ENCODE measurements at places on chromosomes 12 and 14.
A peak's percentile ranks its signal among the peaks of the same experiment; 100 is the strongest.

- no peak for DNase-seq
These were observed 157.7 kb downstream of the TTC7B start for GRCh38 chr14:90658541-90658967.

- no peak for DNase-seq
These were observed 62.0 kb upstream of the LRTM2 start for GRCh38 chr12:1758376-1758775.

DNA sequence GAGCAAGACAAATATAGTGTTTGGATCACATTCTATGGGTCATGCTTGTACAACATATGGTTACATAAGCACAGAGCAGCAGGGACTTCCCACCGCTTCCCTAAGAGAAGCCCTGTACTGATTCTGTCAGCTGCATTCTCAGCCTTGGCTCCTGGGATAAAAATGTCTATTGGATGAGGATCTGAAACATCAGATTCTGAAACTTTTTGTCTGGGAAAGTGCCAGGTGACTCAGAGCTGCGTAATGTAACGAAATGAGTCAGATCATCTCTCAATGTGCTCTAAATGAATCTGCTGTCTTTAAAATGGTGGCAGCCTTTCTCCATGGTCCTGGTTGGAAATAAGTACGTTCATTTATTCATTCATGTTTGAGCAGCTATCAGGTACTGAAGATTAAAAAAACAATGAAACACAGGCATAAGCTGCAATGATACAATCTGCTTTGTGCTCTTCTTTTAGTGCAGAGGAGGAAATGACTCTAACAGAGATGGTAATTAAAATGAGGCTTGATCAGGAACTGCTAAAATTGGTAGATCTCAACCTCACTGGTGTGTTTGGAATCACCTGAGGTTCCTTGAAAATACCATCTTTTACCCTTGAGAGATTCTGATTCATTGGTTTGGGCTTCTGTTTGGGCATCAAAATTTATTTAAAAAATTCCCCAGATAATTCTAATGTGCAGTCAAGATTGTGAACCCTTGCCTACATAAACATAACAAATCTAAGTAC, 99.1 kb upstream of the NAP1L1 start:
- DNase-seq = no peak

DNA sequence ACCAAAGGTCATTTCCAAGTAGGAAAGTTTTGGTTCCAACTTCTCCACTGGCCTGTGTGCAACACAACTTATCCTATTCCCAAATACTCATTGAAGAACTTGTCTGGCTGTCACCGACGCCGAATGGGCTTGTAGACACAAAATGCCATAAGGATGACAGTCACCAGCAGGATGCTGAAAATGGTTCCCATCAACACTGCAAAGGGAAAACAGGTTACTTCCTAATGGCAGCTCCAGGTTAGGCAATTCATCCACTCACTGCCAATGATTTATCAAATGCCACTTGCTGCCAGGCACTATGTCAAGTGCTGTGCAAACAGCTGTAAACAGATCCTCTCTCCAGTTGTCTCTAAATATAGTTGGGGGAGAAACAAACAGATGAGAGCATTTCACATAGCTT, 6.1 kb downstream of the C12orf76 start:
- peak; percentile 60 for DNase-seq

GRCh38 chr14:70032447-70032846, 153.2 kb downstream of the SMOC1 start:
- DNase-seq = no peak

DNA sequence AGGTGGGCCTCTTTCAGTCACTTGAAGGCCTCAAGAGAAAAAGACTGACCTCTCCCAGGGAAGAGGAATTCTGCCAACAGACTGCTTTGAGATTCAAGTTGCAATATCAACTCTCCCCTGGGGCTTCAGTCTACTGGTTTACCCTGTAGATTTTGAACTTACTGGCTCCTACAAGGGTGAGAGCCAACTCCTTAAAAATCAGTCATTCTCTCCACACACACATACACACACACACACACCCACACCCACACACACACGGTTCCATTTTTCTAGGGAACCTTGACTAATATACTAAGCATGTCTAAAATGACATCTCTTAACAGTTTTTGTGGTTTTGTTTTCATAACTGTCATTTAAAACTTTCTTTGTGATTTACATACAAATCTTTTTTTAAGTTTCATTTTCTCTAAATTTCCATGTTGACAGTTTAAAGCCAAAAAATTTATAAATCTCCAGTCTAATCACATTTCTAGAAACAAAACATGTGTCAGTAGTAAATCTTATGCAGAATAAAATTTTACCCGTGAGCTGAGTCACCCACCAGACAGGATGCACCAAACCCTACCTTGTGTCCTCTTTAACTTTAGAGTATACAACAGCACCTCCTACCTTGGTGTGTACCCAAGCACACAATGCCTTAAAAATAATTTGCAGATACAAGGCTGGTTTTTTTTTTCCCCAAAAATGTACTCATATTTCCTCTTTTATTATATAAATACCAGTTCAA, 394.6 kb downstream of the AEBP2 start:
- DNase-seq = no peak

GRCh38 chr12:12715128-12715458, 2.1 kb upstream of the CDKN1B start:
- DNase-seq = no peak

DNA sequence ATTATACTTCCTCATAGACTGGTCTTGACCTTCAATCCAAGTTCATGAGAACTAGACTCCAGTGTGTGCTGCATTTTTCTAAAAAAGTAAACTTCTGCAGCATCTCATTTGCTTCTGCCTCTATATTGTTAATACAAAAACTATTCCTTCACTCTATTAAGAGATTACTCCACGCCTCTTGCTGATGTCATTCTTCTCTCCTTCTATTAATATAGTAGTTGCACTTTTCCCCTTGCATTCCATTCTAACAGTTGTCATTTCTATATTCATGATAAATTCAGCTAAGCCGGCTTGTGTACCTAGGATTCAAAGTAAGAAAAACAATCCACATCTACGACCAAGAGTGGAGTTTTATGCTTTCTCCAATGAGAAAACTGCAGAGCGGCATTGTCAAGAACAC, 480.4 kb upstream of the NOVA1 start:
- DNase-seq = no peak

GRCh38 chr12:126369487-126370463, 1304.5 kb downstream of the AACS start:
- DNase-seq = no peak

- DNase-seq = no peak
These were observed at the start of gene EDDM3A for GRCh38 chr14:20745571-20746358. TSS of gene EDDM3A (plus strand) at chr14:20745887. CDS start at chr14:20747581, 1,694 bp downstream.

DNA sequence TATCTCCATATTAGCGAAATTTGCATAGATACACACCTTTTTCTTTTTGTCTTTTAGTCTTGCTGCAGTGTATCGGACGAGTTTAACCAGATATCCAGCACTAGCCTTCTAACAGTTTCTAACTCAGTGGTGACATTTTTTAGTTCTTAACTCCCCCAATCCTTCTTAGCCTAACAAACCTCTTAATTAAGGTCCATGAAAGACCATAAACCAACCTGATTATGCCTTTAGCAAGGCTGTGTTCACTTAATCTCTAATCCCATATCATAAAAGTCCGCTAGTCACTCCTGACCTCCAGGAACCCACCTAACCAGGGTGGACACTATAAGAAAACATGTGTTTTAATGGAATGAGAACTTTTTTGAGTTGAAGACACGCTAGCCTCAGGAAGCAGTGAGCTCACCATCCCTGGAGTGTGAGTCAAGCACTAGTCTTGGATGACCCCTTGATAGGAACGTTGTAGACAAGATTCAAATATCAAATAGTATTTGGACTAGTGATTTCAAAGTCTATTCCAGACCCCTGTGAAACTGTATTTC, 9.5 kb downstream of the CDKN1B start:
- no peak for DNase-seq

- no peak for DNase-seq
These were observed 176.3 kb downstream of the KSR2 start for GRCh38 chr12:117792471-117792870.

DNA sequence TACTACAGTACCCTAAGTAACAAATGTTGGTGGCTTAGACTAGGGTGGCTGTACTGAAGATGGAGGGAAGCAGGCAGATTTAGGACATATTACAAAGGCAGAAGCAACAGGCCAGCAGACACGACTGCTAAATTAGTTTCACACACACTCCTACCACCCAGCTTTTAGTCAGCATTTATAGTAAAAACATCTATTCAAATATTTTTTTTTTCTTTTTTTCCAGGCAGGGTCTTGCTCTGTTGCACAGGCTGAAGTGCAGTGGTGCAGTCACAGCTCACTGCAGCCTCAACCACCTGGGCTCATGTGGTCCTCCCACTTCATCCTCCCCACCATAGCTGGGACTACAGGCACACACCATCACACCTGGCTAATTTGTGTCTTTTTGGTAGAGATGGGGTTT, 72.9 kb downstream of the CDK17 start:
- DNase-seq = no peak

DNA sequence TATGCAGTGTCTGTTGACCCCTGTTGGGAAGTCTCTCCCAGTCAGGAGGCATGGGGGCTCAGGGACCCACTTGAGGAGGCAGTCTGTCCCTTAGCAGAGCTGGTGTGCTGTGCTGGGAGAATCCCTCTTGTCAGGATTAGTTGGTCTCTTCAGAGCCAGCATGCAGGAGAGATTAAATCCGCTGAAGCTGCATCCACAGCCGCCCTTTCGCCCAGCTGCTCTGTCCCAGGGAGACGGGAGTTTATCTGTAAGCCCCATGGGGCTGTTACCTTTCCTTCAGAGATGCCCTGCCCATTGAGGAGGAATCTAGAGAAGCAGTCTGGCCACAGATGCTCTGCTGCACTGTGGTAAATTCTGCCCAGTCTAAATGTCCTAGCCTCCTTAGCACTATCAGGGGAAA, 13.1 kb upstream of the KLRC1 start:
- no peak for DNase-seq

DNA sequence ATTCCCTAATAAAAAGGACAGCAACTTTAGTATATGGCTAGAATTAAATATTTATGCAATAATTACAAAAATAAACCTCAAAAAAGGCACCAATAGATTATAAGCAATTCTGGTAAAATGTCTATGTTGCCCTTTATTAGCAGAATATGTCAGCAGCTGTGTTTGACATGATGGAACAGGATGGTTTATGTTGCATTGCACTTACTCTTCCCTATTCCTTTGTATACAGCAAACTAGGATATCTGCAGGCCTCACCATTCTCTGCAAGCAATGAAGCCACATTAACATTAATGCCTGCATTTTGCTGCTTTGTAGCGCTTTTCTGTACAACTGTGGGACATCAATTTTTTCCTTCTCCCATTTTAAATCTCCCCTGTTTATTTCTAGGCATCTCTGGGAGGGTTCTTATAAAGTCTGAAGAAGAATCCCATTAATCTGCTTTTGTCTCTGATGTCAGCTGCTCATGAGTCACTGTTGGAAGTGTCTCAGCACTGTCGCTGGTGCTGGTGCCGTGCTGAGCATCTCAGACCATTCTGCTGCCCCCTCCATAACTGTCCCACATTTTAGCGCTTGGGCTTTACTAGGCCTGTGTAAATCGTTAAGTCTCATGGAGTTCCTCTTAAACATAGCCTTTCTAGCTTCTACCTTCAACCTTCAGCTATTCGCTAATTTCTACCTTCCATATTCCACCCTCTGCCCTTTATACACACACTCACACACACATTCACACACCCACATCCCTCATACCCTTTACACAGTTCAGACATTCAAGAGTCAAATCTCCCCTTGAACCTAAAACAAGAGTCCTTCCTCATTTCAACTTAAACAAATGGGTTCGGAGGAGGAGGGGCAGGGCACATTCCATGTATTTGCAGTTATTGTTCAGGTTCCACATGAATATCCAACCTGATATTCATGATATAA, 64.4 kb upstream of the TRHDE start:
- no peak for DNase-seq

DNA sequence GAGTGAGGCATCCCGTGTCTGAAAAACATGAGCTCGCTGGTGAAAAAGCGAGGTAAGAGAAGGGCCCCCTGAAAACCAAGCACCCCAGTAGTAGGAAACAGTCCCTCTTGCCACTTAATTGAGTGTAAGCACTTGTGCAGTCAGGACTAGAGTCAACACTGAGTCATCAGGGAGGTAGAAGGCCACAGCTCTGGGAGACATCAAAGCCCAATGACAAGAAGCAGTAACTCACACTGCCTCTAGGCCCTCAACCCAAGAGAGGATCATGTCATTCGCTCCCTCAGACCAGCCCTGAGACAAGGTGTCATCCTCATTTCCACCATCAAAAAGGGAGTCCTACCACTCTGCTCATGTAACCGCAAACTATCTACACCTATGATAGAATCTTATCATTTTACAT, 17.8 kb downstream of the POMT2 start:
- DNase-seq = no peak

GRCh38 chr14:72060460-72060859, 128.2 kb downstream of the RGS6 start:
- no peak for DNase-seq

DNA sequence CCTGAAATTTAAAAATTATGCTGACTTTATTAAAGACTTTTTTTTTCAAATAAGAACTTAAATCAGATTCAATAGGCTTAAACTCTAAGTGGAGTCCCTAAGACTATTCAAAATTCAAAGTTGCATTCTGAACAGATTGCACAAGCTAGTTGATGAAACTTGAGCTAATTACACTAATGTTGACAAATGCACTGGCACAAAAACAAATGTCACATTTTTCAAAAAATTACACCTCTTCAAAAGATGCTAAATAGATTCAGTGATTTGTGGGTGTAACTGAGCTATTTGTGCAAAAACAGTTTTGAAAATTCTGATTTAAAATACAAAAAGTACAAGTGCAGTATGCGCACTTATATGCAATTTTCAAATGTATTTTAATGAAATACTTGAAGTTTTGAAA, 205.4 kb downstream of the RERGL start:
- DNase-seq = no peak

DNA sequence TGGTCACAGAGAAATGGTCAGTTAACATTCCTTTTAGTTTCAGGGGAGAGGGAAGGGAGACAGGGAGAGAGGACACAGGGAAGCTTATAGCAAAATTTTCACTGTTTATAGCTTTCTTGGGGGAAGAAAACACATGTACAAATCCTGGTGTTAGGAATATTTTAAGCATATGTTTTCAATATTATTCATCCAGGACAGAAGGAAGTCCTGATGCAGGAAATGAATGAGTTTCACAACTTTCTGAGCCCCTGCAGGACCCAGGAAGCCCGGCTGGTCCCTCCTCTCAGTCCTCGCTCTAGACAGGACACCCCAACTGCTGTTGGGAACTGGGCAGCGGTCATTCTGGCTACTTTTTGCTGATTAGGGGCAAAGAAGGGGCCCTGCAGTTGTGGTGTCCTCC, 71.1 kb upstream of the ZDHHC17 start:
- no peak for DNase-seq

DNA sequence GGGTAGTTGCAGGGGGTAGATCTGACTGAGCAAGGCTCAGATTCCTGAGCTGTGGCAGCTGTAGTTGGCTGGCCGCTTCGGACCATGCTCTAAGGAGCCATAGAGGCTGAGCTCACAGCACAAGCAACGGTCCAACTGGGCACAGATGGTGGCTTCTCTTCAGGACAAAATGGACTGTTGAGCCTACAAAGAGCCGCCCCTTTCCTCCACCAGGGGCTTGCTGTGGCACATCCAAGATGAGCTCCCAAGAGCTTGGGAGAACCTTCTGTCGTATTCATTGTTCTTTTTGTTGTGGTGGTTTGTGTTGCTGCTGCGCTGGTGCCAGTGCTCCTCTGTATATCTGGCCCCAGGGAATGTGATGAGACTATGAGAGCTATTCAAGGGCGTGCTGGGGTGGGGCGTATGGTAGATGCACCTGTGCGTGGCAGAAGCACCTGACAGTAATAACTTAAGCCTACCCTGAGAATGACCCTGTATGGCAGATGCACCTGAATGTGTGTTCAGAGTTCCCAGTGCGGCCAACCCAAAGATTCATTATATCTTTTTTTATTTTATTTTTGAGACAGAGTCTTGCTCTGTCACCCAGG, 17.8 kb upstream of the LGALS3 start:
- DNase-seq = peak; percentile 80
